ENCODE measurements at places on chromosomes 7 and 10.

DNA sequence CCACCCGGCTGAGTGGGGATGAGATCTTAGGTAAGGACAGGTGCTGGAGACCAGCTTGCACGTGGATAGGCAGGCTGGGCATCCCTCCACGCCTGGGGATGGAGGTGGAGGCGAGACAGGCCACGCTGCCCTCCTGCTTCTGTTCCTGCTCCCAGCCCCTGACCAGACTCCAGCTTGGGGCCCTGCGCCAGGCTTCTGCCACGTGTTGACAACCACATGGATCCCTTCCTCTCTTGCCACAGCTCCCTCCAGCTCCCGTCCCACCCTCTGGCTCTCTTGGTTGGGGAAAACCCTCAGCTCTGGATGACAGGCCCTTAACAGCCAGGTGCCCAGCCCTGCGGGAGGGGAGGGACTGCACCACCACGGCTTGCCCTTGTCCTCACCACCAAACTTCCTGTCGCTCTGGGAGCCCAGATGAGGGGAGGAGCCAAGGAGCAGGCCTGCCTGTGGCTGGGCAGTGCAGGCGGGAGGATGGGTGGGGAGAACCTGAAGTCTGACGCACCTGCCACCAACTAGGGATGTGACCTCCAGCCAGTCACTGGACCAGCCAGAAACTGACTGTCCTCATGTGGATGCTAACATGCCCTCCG, 36.0 kb downstream of the KCNH2 start:
- DNase-seq = peak; percentile 58

GRCh38 chr7:151705636-151706276, 171.2 kb downstream of the PRKAG2 start:
- no peak for DNase-seq

DNA sequence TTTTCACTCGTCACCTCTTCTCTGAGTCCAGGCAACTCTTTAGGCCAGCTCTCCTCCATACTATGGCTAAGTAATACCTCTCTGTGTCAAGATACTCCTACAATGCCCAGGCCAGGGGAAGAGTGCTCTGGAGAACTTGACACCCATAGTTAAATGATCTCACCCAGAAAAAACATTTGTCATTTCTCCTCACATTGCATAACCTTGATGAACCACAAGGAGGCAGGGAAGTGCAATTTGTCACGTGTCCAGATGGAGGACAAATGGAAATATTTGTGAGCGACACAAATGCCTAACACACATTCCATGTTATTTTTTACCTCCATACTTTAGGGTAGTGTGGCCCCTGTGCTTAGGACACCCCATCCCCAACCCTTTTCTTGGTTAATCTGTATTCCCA, 78.3 kb downstream of the HTR7 start:
- no peak for DNase-seq

DNA sequence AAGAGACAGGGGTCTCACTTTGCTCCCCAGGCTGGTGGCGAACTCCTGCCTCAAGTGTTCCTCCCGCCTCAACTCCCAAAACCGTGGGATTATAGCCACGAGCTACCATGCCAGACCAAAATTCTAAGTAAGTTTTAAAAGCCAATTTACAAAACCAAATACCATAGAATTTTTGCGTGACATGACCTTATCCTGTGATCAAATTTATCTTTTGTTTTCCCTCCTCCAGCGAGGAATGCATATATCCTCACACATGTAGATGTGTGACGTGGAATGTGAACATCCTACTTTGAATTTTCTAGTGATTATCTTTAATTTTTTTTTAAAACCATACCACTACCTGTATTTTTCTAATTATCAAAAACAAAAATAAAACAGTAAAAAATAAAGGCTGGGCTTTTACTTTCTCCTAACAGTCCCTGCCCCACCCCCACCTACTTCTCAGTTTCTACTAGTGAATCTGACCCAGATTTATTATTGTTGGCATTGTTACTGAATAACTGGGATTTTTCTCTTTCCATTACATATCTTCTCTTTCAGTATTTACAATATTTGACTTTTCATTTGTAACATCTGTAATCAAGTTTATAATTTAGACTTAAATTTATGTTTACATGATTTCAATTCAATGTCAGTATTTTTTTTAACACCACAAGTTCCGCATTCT, 26.0 kb downstream of the CYTH3 start:
- DNase-seq = no peak

GRCh38 chr7:149218469-149219420, 20.7 kb upstream of the ZNF212 start:
- DNase-seq = no peak

DNA sequence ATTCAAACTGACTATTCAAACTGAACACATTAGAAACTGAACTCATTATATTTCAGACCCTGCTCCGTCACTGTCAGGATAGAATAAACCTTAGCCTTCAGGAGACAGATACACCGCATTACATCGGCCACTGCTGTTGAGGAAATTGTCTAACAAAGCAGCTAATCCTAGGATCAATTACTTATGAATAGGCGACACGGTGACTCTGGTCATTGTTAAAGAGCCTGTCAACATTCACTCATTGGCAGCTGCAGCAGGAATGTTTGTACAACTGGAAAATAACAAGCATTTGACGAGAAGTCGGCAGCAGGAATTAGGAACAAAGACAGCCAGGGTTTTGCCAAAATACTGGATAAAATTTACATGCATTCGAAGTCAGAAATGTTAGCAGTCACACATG, 112.0 kb upstream of the MKX start:
- no peak for DNase-seq

GRCh38 chr7:17269341-17270221, 28.9 kb upstream of the AHR start:
- DNase-seq = no peak

- DNase-seq = no peak
Observed at GRCh38 chr7:136874393-136875032, 6.1 kb downstream of the CHRM2 start.

DNA sequence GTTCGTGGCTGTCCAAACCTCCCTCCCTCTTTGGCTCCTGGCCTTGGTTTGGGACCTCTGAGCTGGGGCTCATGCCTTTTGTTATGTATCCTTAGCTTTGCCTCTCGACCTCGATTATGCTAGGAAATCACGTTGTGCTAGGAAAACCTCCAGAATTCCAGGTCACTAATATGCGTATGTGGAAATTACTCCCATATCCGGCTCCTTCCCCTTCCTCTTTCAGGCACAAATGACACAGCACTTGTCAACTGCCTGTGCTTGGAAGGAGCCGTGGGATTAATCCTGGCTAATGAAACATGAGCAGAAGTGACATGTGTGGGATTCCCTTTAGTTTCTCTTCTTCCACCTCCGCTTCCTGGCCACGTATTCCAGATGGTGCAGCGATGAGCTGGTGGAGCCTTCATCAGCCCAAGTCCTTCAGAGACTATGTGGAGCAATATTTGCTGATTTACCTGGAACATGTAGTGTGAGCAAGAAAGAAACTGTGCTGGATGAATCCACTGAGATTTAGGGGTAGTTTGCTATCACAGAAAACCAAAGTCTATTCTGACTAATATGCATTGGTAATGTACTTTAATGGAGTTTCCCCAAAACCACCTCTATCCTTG, 149.2 kb downstream of the REEP3 start:
- DNase-seq = no peak

GRCh38 chr10:124569623-124570470, 108.2 kb downstream of the LHPP start:
- DNase-seq = no peak

DNA sequence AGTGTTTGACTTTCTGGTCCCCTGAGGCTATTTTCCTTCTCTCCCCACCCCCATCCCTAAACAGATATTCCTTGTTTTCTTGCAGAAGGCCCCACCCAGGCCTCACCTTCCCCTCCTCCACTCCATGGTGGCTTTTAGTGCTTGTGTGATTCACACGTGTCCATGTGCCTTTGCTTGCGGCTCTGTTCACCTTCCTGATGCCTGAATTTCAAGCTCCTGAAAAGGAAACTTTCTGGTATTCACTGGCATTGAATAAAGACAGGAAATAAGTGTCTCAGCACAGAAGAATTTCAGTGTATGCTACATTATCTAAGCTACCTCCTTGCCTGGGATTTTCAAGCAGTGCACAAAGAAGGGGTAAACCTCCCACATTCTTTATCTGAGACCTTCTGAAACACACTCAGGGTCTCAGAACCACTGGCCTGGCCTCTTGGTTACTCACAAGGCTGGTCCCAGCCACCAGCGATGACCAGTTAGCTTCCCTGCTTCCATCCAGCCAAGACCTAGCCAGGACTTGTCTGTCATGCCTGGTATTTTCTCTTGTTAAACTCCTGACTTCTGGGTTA, 17.2 kb upstream of the UBE2H start:
- DNase-seq = no peak

DNA sequence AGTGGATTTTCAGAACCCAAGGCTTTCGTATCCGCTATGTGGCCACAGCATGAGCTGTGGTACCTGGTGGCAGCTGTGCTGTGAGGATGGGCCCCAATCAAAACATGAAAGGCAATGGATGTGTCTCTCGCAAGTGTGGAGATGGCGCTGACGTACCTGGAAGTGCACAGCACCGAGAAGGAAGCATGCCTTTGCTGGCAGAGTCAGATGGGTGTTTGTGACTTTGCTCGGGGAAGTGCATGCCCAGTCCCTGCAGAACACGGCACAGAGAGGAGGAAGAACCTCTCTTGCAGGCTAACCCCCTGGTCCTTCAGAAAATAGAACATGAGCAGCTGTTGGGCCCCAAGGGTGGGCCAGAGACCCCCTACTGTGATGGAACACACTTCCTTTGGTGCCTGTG, 654.1 kb upstream of the ZWINT start:
- no peak for DNase-seq

DNA sequence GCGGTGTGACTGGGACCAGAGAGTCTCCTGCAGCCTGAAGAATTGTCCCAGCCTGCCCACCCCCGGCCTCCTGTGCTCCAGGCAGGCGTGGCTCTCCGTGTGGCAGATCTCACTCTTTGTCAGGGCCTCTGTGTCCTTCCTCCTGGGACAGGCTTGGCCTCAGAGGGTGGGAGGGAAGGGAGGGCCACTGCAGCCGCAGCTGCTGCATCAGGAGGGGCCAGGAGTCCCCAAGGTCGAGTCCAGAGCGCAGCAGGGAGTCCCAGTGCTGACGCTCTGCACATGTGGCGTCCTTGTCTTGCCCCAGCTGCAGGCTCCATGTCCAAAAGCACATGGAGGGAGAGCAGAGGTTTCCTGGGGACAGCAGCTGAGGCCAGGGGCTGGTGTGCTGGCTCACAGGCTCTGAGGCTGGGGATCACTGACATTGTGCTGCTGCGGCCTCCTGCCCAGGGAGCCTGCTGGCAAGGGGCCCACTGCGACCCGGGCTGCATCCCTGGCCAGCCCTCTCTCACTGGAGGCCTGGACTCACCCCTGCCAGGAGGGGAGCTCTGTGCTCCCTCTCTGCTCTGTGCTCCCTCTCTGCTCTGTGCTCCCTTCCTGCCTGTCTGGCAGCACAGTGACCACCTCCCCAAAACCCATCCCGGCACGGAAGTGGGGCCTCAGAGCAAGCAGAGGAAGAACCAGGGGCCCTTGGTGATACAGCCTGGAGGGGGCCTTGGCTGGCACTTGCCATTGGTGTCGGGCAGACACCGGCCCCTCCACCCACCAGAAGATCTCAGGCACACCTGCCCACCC, 114.6 kb upstream of the RET start:
- peak; percentile 6 for DNase-seq

DNA sequence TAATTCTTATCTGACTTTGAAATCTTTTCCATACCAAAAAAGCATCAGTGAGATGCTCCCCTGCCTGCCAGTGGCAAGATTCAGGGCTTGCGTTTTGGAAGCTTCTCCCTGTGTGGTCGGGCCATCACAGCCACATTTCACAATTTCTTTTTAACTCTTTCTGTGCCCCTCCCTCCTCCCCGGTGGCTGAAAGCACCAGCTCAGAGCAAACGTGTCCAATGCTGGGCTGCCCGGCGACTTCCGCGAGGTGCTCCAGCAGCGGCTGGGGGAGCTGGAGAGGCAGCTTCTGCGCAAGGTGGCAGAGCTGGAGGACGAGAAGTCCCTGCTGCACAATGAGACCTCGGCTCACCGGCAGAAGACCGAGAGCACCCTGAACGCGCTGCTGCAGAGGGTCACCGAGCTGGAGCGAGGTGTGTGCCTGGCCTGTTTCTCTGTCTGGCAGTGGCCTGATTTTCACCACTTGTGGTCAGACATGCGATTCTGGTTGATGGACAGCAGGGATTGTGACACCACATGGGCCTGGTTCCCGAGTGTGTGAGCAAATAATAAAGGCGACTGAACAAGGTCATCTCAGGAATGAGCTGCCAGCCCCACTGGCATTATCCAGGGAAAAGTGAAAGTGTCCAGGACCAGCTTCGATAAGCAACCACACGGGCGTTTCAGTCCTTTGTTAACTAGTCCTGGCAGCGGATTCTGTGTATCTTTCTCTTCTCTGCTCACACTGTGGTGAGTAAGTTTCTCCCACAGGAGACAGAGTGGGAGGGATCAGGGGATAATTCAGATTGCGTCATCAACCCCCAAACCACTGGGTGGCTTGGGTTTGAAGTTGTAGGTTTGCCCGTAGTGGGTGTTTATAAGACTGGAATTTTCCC, 2.6 kb downstream of the NPTX2 start:
- DNase-seq = peak; percentile 11

DNA sequence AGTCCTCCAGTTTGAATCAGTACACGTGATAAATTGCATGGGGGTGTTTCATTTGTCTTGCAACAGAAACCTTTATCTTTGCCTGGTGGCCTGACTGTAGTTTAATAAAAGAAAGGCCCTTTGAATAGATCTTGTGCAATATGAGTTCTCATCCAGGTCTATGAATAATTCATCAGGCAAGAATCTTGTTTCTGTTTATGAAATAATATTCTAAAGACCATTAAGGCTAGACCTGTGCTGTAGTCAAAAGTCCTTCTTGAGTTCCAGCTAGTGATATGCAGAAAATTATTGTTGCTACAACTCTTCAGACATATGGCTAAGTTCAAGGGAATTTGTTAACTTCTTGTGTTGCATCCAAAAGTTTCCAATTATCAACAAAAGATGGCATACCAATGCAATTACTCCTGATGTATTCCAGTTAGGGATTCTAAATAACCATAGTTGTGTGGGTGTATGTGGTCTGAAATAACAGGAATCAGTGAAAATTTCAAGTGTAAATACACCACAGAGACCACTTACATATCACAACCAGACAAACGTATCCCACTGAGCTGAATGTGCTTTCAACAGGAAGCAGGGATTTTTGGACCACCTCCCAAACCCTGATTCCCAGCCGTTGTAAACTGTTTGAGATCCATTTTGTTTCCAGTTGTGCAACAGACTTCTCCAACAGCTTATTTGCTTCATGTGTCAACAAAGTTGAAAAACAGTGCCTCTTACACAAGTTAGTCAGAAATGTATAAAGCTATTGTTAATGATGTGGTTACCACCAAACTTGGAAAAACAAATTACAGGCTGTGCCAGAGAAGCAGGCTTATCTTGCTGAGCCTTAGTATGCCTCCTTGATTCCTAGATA, 54.7 kb upstream of the BICC1 start:
- DNase-seq = no peak
